ENCODE measurements at places on chromosomes 5 and 9. TPM values are rescaled to one million over a fixed set of nuclear protein-coding genes. Genes with fewer than 3 reads are reported as not detected.

DNA sequence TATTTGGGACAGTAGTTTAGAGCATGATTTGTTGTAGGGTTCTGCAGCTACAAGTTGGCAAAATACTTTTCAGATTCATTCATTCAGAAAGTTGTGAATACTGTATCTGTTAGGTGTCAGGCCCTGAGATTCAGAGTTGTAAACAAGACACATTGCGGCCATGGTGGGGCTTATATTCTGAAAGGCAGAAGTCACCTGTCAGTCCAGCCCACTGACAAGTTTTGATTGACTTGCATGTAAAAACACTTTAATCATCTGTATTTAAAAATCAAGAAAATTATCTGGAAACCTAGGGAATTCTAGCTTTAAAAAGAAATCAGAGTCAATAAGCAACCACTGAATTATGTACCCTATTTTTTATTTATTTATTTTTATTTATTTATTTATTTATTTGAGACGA is 13.0 kb downstream of the LARP1 start:
- no peak overlapping the region for H3K4me3 ChIP-seq
- peaks cover 53% of the 10 kb centered on the region for H3K4me1 ChIP-seq
- H3K36me3 ChIP-seq: no peaks in the 10 kb centered on the region

POLE3 gene
- total RNA-seq: 11.1 TPM

EMB gene
- 1.1 TPM for total RNA-seq

DNA sequence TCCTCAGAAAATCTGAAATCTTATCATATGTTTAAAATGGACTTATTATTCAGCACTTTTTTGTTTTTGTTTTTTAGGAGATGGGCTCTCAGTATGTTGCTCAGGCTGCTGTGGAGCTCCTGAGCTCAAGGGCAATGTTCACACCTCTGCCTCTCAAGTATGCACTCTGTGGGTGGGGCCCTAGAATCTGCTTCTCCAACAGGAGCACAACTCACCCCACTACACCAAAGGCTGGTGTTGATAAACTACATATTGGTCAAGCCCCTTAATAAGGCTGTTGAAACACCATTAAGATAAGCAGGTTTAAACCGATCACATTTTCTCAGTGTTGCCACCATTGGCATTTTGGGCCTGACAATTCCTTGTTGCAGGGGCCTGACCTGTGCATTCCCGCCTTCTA is 131.6 kb downstream of the FANCC start:
- H3K27ac ChIP-seq: no peak overlapping the region
- no peaks in the 10 kb centered on the region for H3K4me1 ChIP-seq
- H3K36me3 ChIP-seq: no peaks in the 10 kb centered on the region
- no peak overlapping the region for H3K4me3 ChIP-seq
- DNase-seq: no peak
- H3K27me3 ChIP-seq: no peaks in the 10 kb centered on the region

DNA sequence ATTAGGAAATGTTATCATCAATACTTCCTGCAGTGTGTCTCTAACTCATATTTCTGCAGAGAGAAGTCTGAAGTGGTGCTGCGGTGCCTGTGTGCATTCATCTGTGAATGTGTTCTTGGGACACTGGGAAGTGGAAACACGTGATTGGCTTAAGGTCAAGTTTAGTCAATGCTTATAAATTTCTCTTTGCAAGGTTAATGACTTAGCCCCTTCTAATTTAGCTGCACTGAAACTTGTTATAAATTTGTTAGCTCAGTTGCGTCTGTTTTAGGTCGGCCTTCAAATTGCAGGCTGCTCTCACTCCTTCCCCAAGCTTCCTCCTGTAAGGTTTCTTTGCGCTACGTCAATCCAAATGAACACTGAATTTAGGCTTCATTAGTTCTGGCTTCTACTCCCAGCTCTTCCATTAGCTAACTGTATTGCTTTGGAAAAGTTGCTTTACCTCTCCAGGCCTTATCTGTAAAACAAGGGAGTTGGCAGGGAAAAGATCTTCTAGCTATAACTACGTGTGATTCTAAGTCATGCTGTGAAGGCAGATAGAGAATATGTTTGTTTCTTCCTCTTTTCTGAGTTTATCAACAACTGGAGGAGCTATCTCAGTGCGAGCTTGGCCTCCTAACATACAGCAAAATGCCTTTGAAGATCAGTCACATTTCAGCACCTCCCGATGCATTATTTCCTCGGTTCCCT is 341.8 kb downstream of the NFIB start:
- no peak overlapping the region for H3K27ac ChIP-seq
- H3K27me3 ChIP-seq: no peaks in the 10 kb centered on the region
- no peak for DNase-seq
- H3K36me3 ChIP-seq: no peaks in the 10 kb centered on the region
- H3K4me3 ChIP-seq: no peak overlapping the region
